ENCODE measurements at places on chromosomes 12 and 14.
A peak's percentile ranks its signal among the peaks of the same experiment; 100 is the strongest.

DNA sequence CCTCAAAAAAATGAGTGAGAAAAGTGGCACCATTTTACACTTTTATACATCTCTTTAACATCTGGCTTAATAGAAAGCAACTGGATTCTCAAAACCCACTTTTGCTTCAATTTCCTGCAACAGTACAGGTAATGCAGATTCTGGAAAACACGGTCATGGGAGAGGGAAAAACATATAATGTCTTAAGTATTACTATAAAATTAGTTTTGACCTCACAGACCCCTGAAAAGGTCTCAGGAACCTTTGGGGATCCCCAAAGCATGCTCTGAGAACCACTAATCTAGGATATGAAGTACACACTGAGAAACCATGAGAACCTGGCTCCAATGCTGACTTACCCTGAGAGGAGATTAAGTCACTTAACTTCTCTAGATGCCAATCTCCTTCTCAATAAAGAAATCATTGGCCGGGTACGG lies 64.7 kb downstream of the PPP2R5E start:
- no peak for DNase-seq

- no peak for DNase-seq
These were observed 208.6 kb upstream of the PWP1 start for GRCh38 chr12:107477018-107477417.

DNA sequence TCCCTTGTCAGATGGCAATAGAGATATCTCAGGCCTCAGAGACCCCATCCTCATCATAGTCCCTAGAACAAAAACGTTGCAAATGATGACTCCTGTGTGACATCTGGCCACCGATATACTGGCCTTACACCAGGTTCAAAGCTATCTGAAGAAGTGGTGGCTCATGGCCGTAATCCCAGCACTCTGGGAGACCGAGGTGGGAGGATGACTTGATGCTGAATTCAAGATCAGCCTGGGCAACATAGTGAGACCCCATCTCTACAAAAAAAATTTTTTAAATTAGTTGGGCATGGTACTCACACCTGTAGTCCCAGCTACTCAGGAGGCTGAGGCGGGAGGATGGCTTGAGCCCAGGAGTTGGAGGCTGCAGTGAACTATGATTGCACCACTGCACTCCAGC lies 13.1 kb downstream of the CAMKK2 start:
- DNase-seq: no peak

- DNase-seq: no peak
These were observed 17.4 kb downstream of the ZFYVE21 start for GRCh38 chr14:103732868-103733620.

- no peak for DNase-seq
These were observed 72.4 kb upstream of the SSTR1 start for GRCh38 chr14:38135106-38135867.

- peak; percentile 56 for DNase-seq
These were observed 50.5 kb downstream of the IRF2BPL start for GRCh38 chr14:76977793-76978720.

- DNase-seq: no peak
These were observed 22.8 kb downstream of the PIGH start for GRCh38 chr14:67577181-67577808.

DNA sequence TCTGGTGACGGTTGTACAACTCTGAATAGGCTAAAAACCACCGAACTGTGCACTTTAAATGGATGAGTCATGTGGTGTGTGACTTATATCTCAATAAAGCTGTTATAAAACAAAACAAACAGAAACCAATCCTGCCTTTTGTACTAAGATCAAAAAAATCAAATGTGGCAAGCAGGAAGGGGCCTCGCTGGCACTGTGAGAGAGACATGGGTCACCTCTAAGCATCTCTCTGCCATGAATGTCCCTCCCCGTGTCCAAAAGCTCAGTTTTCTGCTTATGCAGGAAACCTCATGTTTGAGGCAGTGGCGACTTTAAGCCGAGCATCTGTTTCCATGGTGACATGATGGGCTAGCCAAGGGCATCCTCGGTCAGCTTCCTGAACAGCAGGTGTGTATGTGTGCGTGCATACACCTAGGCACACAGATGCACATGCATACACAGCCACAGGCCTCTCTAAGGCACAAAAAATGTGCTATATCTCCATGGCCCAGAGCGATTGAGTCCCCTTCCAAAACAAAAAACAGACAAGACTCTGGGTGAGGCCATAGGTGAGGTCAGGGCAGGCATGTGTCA lies 44.4 kb downstream of the ARL6IP4 start:
- peak; percentile 19 for DNase-seq

DNA sequence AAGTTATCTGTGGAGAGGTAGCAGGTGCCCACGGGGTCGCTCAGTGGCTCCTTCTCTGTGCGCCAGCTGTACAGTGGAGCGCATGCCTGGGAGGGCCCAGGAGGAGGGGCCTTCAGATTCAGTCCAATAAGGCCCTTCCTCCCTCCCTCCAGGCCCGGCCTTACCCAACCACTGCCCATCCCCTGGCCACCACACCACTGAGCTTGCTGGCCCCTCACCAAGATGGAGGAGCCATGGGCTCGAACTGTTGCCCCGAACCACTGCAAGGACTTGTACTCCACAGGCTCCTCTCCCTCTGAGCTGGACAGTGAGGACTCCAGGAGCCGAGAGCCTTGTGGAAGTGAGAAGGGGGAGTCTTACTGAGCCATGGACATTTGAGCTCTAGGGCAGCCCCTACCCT lies 9.8 kb downstream of the ITGA5 start:
- no peak for DNase-seq

- DNase-seq: no peak
These were observed 1.7 kb downstream of the TUBA1A start for GRCh38 chr12:49187184-49187583.

DNA sequence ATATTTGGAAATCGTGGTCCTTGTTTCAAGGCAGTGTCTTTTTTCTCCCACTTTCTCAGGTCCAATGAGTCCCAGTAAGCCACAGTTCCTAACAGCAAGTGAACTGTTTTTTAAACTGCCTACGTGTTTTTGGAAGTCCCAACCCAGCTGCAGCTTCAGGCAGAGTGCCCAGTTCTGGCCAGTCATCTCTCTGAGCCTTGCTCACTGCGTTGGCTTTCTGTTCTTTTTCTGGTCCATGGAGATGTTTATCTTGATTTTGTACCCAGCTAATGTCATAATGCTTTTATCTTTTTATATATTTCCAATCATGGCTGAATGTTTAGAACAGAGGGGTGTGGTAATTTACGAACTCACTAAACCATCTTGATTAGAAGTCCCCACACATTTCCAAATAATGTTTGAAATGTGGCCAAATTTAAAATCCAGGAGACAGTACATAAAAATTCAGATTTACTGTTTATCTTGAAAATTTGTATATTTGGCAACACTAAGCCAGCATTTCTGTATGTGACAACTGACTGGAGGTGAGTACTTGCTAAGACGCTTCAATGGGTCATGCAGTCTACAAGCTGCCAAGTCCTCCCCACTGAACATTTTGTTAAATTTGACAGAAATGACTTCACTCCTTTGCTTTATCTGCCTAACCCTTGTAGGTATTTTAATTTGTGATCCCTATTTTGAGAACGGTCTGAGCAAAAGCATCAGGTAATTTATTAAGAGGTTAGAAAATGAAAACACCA lies 46.1 kb upstream of the OTOGL start:
- no peak for DNase-seq

DNA sequence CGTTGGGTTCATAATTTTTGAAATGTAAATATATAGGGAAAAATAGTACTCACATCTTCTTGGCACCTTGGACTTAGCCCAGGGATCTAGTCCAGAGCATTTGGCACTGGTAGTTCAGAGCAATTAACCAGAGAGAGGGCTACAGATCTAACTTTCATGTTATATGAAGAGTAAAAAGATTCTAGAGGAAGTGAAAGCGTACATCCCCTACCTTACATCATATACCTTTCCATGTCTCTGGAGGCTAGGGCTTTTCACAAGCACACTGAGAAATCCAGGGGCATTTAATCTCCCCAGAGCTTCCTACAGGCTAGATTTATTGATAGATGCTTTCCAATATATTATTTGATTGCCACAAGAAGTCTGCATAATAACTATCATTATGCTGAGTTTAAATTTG lies 687.5 kb upstream of the FBXO33 start:
- no peak for DNase-seq

DNA sequence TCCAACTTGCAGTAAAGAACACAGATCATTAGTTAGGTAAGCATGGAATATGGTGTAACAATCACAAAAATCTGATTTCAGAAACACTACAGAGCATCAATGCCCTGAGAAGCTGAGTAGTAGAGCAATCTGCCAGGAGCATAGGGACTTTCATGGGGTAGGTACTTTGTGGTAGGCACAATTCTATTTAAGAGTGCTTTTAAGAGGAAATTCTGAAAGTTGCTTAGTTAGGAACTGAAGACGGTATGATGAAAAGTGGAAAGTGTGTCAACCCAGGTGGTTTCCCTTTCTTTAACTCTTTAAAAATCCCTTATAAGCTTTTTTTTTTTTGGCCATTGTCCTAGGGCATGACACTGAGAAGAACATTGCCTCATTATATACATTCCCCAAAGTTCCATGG lies 535.7 kb upstream of the FBXO33 start:
- no peak for DNase-seq

GRCh38 chr12:5901416-5901815 lies 43.6 kb downstream of the ANO2 start:
- DNase-seq: no peak

GRCh38 chr14:28157887-28158791 lies 608.4 kb upstream of the FOXG1 start:
- DNase-seq: no peak

- DNase-seq: no peak
These were observed 128.5 kb downstream of the KCNK10 start for GRCh38 chr14:88194531-88194930.

- no peak for DNase-seq
These were observed 86.5 kb upstream of the CEP83 start for GRCh38 chr12:94545935-94546771.

DNA sequence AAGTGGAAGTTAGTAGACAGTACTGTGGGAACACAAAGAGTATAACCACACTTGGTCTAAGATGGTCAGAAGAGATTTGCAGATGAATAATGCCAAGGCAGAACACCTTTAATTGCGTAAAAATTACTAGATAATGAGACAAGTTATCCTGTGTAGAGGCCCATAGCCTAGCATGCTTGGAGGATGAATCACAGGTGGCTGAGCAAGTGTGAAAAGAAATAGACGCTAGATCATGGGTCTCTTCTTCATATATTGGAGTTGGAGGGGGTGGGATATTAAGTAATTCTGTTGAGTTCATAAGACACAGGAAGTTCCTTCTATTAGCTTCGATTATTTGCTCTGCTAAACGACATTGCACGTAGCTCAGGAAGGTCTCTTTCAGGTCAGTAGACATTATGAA lies 454.3 kb upstream of the LMO3 start:
- no peak for DNase-seq

- no peak for DNase-seq
These were observed 76.8 kb downstream of the NUMB start for GRCh38 chr14:73381380-73382013.

DNA sequence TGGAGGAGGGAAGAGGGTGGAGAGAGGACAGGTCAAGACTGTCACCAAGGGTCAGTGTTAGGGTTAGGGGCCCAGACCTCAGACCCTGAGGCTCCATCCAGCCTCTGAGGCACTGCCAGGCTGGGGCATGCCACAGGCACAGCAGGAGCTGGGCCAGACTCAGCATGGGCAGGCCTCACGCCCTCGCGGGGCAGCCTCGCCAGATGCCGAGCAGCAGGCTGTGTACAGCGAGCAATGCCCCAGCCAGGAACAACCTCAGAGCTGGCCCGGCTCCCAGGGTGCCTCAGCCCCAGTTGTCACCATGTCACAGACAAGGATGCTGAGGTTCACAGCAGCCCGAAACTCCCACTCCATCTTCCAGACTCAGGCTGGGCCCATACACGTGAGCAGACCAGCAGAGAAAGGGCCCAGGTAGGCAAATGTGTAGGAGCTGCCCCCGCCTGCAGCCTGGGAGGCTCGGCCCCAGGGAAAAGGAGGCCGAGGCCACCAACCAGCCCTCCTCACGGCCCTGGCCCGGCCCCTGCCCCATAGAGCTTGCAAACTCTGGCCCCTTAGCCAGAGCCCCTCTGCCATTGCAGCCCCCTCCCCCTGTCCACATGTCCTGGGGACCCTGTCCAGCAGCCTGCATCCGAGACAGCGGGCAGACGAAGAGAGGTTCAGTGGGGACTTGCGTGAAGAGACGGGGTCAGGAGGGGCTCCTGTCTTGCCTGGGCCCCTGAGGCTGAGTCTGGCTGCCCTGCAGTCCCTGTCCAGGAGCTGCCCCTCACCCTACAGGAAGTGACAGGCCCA lies 7.5 kb downstream of the C14orf180 start:
- DNase-seq: no peak

GRCh38 chr14:99707420-99707819 lies 23.3 kb downstream of the CYP46A1 start:
- no peak for DNase-seq

DNA sequence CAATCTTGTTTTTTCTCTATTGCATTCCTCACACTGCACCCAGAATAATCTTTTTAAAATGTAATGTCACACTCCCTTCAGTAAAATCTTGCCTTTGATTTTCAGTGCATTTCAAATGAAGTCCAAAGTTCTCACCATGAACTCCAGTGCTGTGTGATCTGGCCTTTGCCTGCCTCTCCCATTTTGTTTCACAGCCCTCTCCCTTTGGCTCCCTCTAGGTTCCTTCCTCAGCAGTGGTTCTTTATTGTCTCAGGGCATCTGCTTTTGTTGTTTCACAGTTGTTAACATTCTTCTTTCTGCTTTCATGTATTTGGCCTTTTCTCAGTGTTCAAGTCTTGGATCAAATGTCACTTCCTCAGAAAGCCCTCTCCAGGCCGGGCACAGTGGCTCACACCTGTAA lies 84.5 kb upstream of the AMN1 start:
- no peak for DNase-seq

GRCh38 chr12:100197486-100197885 lies 3.1 kb upstream of the ACTR6 start:
- no peak for DNase-seq

Data from naive thymus-derived CD8-positive, alpha-beta T cell (primary cell).